ENCODE measurements at places on chromosomes 4 and X. TPM values are rescaled to one million over a fixed set of nuclear protein-coding genes. Genes with fewer than 3 reads are reported as not detected.

- no peak for DNase-seq
These were observed 12.5 kb upstream of the ASIC5 start for GRCh38 chr4:155878611-155879010.

- DNase-seq: no peak
These were observed 23.5 kb downstream of the NAT8L start for GRCh38 chr4:2082627-2083026.

DNA sequence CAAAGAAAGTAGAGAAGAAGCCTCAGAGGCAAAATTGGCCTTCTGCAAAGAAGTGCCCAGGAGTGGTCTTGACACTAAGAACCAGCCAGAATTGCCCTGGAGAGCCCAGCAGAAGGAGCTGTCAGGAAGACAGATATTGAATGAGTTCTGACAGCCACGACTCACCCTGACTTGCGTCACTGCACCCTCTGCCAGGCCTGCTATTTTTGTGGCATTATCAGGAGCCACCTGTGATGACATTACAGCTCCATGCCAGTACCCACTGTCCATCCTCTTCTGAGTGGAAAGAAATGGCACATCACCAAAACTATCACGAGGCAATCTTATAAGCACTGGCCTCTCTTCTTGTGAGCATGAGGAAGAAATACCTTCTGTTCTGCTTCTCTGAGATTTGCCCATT, 67.7 kb downstream of the SMIM20 start:
- no peak for DNase-seq

Gene GRID2
- not detected for total RNA-seq

DNA sequence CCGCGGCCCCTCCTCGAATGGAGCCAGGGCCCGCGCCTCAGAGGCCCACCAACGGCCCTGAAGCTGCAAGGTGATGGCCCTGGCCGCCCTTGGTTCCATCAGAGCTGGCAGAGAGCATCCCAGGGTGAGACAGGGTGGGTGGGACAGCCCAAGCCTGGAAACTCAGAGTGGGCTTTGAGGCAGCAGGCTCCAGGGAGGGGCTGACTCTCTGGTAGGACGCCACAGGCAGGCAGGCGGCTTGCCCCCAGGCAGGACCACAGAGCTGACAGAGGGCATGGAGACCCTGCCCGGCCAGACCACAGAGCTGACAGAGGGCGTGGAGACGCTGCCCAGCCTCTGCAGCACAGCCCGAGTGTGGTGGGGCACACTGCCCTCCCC, 4.8 kb downstream of the MYL5 start:
- no peak for DNase-seq

DNA sequence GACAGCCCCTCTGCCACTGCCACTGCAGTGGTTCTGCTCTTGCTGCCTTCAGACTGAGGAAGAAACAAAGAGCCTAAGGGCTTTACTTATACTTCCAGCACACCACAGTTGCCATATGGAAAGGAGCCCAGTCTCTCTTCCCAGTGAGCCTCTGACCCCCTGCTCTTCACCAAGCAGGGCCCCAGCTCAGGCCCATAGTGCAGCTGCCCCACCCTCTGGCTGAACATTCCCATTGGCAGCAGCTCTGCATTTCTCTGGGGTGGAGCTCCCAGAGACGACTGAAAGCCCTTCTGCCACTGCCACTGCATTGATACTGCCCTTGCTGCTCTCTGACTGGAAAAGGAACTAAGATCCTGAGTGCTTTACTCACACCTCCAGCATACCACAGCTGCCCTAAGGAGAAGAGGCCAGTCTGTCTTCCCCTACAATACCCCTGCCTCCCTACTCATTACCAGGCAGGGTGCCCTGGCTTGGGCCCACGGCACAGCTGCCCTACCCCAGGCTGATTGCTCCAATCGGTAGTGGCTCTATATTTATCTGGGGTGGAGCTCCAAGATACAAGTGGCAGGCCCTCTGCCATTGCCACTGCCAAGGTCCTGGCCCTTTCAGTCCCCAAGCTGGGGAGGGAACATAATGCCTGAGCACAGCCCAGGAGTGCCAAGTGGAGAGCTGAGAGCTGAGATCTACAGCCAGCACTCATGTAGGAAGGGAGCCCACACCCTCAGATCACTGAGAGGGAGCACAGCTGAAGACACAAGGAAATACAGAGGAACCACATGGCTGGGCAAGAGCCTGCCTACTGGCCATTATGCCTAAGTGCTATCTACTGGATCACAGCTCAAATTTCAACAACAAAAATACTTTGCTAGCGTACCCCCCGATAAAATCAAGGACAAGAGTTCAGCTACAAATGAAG, 36.0 kb downstream of the AWAT2 start:
- DNase-seq: no peak

GRCh38 chrX:83469551-83469950, 38.5 kb upstream of the POU3F4 start:
- DNase-seq: no peak

Gene RENBP
- 38.7 TPM for total RNA-seq

Measured in kidney epithelial cell (primary cell).